Stimulated activated CD8-positive, alpha-beta memory T cell treated with anti-CD3 and anti-CD28 coated beads, Interleukin-7, amount 100 ng/mL, for 1 hour (primary cell): ENCODE measurements at places on chromosomes 4 and X.

- no peak for DNase-seq
Measured at GRCh38 chrX:69158166-69158980, 6.9 kb downstream of the PJA1 start.

DNA sequence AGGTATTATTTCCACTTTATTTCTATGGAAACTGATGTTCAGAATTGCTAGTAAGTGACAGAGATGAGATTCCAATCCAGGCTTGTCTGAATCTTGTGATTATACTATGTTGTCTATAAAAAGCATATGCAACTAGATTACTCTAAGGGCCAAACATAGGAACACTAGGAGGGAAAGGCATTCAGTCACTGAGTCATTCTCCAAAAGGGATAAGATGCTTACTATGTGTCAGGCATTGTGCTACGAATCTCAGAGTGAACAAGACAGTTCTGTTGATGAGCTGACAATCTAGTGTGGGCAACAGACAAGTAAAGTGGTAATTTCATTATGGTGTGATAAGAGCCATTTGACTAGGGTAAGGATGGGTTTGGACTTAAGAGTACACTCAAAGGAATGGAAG lies 77.2 kb downstream of the RASL11B start:
- DNase-seq, result no peak

DNA sequence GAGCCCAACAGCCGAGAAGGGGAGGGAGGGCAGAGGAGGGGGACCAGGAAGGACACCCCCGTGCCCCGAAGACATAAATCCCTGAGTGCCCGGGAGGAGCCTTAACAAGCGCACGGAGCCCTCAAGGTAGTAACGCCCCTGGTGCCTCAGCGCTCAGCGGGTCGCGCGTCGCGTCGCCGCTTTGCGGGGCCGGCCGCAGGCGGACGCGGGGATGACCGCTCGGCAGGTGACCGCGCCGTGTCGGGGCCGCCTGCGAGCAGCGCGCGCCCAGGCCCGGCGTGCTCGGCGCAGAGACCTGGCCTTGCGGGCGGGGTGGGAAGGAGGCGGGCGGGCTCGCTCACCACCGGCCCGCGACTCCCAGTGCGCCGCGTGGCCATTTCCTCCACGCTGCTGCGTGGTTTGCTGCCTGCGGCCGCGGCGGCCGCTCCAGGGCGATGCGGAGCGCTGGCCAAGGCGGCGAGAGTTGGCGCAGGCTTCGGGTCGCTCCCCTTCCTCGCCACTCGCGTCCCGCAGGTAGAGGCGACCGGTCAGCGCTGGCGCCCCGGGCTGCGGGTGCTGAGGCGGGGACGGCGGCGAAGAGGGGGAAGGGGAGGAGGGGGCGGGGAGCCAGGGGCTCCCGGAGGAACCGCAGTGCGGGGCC lies 632 bp downstream of the CCSER1 start:
- DNase-seq, result no peak

DNA sequence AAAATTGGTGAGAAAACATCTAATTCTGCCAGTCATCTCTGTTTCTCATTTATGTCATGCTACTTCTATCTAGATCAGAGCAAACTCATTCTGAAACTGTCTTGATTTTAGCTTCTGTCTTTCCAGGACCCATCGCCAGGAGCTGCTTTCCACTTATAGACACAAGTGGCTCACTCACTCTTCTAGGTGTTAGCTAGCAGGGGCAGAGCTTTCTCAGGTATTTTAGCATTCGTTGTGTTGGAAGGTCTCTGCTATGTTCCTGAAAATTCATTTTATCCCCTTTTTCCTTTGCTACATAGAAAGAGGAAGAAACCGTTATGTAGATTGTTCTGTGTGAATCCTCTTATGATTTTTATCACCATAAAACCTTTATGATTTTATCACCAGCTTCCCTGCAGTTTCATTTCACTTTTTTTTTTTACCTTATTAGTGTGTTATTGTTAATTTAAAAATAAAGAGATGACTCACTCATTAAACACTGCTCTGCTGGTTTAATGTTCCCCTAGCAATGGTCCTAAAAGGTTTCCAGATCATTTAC lies 246.6 kb upstream of the AADAT start:
- no peak for DNase-seq

- DNase-seq, result no peak
Measured at GRCh38 chrX:56763556-56764152, 34.6 kb downstream of the NBDY start.

- no peak for DNase-seq
Measured at GRCh38 chr4:149706942-149707341, 108.7 kb downstream of the IQCM start.

DNA sequence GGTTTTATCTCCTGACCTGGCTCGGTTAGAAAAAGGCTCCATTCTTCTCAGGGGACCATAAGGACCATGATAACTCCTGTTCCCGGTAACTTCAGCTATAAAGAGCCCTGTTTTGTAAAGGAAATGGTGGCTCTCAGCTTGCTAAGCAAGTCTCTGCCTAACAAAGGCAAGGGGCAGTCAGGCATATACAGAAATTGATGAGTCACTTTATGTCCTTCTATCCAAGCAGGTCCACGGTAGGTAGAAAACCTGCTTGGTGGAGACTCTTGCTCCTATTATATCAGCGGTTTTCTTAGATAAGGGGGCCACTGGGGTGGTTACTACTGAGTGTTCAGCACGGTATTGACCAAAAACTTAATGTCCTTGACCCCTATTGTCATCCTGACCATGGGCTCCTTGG lies 203.0 kb upstream of the KLF8 start:
- DNase-seq, result no peak

DNA sequence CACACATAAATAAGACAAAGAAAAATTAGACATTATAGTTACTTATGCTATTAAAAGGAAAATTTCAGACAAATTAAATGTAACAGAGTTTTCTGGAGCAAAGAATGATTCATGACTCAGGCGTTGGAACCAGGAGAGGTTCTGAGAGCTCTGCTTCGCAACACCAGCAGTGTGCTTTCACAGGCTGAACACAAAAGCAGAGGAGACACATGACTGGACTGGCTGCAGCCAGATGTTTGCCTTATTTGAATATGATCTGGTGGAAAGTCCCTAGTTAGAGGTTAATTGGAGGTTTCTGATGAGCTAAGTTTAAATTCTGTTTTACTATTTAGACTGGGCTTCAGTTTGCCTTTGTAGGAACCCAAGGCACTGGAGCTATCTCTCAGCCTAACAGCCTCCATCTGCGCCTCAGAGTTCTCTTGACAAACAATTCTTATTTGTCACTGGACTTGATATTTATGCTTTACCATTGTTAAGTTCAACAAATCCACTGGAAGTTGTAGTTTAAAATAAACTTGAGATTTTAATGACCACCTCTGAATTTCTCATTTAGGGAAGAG lies 16.2 kb downstream of the BOD1L1 start:
- DNase-seq, result no peak

DNA sequence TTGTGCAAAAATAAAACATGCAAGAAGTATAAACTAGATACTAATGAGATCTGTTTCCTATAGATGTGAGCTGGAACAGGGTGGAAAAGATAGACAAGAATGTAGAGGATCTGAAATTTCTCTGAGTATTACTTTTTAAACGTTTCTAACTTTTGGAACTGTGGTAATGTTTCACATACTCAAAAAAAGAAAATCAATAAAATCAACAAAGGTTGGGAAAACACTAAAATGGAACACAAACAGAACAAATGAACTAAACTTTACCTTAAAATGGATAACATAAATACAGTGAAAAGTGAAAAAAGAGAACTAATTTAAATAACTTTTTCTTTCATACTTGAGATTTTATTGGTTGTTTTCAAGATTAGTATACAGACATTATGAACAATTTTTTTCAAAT lies 32.0 kb upstream of the MBNL3 start:
- DNase-seq, result no peak
